Endodermal cell (in vitro differentiated cells): ENCODE measurements at places on chromosomes 7 and 10.

- DNase-seq: peak; percentile 34
These were observed 59.8 kb upstream of the ANTXRL start for GRCh38 chr10:46226900-46227558.

GRCh38 chr7:96388620-96389383, 66.9 kb upstream of the SLC25A13 start:
- DNase-seq: no peak

GRCh38 chr7:141200191-141201108, 126.6 kb downstream of the TMEM178B start:
- DNase-seq: no peak

GRCh38 chr7:1607696-1608095, 37.9 kb upstream of the PSMG3 start:
- DNase-seq: peak; percentile 60

DNA sequence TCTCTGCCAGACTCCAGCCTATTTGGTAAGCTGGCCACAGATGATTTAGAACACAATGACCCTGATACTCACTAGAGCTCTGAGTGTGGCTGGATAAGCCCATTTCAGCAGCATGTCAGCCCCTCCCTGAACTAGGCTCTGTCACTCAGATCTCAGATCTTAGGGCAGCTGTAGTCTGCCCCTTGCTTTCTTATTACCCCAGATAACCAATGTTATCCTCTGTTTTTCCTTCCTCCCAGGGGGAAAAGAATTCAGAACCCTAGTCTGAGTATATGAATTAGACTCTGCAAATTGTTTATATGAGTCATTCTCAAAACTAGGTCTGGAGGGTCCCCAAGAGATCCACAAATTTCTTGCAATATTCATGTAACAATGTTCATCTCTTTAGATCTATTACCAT, 286.2 kb downstream of the KCNMA1 start:
- DNase-seq: no peak

- DNase-seq: peak; percentile 53
These were observed 113.7 kb downstream of the CDK14 start for GRCh38 chr7:90709501-90710465.

GRCh38 chr10:118669020-118669791, 73.8 kb upstream of the PRLHR start:
- DNase-seq: no peak

DNA sequence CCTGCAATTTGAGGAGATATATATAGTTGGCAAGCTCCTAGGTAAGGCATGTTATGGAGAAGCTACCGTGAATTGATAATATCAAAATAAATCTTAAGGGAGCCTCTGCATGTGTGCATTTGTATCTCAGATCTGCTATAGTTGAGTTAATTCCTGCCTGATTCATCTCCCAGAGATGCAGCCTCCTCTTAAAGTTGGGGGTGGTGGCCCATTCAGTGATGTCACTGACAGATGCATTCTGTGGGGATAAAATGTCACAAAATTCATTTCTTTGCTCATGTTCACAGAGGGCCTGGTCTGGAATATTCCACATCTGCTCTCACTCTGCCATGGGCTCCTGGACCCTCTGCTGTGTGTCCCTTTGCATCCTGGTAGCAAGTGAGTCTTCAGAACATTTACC, 185.8 kb upstream of the PRSS1 start:
- no peak for DNase-seq

DNA sequence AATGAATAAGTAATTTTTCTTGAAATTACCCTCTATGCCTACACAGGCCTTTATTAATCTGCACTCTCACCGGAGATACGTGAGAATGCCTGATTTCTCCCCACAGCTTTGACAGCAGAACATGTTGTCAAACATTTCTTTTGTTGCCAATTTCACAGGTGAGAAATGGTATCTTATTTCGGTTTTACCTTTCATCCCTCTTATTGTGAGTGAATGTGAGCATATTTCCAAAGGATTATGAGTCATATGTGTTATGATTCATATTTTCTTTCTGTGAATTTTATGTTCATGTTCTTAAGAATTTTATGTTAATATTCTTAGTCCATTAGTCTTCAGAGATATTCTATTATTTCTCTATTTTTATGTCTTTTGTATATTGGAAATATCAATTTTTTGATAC, 965.1 kb downstream of the CCSER2 start:
- DNase-seq: no peak

- DNase-seq: no peak
These were observed 50.1 kb upstream of the CRTAC1 start for GRCh38 chr10:98080494-98080893.

DNA sequence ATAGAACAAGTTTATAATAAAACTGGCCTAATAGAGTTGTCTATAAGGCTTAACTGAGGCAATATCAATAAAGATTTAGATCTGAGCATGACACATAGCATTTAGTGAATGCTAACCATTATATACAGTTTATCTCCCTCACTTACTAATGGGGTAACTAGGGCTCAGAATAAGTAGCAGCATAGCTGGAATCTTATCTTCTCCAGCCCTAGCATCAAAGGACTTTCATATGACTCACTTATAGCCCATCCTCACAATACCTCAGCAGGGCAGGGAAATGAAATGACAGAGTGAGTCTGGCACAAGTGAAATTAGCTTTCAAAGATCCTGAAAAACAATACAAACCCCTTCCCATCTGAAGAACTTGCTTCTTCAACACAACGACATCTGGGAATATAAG, 362.9 kb downstream of the KIF20B start:
- no peak for DNase-seq

DNA sequence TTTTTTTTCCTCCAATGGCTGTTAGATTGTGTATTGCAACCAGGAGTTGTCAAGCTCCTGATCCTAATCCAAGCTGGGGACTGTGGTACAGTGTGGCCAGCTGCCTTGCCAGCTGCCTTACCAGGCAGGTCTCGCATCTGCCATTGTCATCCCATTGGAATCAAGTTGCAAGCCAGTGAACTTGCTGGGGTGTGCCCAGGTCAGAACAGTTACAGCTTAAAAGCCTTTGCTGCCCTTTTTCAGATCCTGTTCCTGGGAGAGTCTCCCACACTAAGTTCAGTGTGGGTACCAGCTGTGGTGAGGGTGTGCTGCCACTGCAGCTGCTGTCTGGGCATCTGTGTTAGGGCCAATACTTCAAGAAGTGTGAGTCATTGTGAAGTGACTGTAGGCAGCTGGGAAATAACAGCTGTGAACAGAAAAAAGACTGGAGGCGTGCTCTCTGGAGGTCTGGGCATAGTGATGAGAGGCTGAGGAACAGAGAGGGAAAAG, 72.8 kb downstream of the CCNY start:
- DNase-seq: no peak

DNA sequence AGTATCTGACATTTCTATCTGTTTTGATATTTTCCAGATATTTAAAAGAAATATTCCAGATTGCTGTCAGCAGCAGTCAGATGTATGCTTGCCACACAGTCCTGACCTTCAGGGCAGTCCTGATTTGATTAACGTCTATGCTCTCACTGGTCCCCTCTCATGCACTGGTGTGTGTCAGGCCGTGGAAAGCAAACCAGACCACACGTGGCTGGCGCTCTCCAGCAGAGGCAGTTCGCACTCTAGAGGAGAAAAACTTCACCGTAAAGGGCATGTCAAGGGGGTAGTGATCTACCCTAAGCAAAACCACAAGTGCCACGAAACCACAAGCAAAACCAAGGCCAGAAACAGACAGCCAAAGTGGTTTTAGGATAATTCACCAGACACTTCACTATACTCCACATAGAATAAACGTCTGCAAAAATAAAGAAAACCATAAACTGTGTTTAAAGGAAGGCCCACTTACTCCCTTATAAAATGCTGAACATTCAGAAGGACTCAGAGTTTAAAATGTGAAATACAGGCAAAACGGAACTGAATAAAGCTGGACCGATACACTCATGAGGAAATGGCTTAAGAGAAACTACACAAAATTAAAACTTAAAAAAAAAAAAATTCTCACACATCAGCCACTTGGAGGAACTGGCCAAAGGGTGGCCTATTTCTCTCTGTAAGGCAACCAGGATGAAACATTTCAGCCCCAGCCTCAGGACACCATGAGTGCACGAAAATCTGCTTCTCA, 26.4 kb downstream of the PARP12 start:
- DNase-seq: no peak

- peak; percentile 75 for DNase-seq
These were observed 123.0 kb upstream of the CTBP2 start for GRCh38 chr10:125283191-125283835.

DNA sequence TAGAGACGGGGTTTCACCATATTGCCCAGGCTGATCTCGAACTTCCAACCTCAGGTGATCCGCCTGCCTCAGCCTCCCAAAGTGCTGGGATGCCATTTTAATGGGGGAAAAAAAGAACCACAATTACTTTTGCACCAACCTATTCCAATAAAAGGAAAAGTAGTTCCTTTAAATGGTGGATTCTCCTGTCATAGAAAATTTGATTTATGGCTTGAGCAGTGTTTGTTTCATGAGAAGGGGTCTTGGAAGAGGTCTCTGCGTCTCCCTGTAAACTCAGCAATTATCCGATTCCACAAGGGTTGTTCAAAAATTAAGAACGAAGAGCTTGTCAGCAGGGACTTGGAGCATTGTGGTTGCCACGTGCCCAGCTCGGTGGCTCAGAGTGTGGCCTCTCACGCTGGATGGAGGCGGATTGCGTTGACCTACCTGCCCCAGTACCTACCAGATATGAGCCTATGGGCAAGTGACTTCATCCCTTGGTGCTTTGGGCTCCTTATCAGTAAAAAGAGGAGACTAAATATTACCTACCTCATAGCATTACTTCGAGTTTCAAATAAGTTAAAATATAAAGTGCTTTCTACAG, 2.8 kb upstream of the TRIP6 start:
- no peak for DNase-seq

- no peak for DNase-seq
These were observed 275.0 kb downstream of the PTEN start for GRCh38 chr10:88138319-88138848.

- DNase-seq: no peak
These were observed 19.9 kb downstream of the CALD1 start for GRCh38 chr7:134799377-134799776.

- DNase-seq: peak; percentile 89
These were observed 52.7 kb upstream of the BTRC start for GRCh38 chr10:101301111-101301731.

GRCh38 chr7:3722396-3722922, 421.4 kb downstream of the SDK1 start:
- peak; percentile 93 for DNase-seq

DNA sequence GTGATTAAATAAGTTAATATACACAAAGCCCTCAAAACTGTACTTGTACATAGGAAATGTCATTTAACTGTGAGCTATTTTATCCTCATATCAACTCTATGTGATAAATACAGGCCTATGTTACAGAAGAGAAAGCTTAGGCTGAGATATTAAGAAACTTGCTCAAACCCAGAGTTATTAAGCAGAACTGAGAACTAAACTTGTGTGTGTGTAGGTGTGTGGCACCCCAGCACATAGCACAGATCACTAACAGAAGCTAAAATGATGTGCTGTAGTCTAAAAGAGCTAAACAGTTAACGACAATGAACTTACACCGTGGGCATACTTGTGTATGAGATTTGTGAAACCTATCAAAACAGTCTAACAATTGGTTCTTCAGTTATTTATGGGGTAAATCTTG, 34.5 kb downstream of the MTPN start:
- DNase-seq: no peak

DNA sequence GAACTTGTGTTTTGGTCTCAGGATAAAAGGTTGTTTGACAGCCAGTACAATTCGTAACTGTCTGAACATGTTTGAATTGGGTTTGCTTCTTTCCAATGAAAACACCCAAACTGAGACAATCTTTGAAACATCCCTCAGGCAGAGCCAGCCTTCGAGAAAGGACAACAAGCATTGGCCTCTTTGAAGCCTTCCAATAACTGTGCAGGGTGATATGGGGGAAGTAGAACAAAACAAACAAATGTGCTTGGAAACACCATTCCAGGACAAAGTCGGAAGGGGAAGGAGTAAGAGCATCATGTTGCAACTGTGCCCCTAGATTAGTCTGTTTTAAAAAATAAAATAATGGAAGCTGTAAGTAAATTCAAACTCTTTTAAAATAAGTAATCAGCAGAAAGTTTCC, 39.5 kb downstream of the IL2RA start:
- no peak for DNase-seq

GRCh38 chr10:10782603-10783002, 235.1 kb upstream of the CELF2 start:
- DNase-seq: no peak

- DNase-seq: no peak
These were observed 8.2 kb upstream of the VCL start for GRCh38 chr10:73989594-73990150.

DNA sequence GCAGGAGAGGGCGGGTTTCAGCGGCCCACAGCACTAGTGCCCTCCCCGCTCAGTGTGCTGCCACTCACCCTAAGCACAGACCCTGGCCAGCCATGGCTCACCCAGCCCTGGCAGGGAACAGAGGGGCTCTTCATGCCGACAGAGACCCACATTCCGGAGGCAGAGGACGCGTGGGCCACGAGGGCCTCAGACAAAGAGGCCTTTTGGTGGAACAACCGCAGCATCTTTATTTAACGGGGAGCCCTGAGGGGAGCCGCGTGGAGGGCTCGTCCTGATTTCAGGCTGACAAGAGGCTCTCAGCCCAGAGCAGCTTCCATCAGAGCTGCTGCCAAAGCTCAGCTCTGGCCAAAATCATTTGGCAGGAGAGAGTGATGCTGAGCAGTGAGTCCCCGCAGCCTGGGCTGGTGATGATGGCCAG, 127.8 kb downstream of the SH3PXD2A start:
- no peak for DNase-seq
